ENCODE measurements at places on chromosomes 1 and 21. TPM values are rescaled to one million over a fixed set of nuclear protein-coding genes. Genes with fewer than 3 reads are reported as not detected.

DNA sequence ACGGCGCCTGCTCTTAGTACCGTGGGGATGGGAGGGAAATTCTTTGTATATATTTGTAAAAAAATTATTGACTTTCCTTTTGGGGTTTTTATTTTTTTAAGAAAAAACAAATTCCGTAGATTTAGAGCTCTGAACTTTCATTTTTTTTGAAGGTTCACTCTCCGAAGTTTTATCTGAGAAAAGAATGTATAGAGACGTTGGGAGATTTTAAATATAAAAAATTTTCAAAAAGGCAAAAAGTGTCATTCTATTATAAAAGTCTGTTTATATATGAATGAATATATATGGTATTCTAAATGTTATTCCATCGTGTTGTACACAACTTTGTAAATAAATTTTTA, 2.4 kb downstream of the FOXD3 start:
- DNase-seq: no peak

- no peak for DNase-seq
Observed at GRCh38 chr1:210339500-210339899, 10.8 kb downstream of the HHAT start.

DNA sequence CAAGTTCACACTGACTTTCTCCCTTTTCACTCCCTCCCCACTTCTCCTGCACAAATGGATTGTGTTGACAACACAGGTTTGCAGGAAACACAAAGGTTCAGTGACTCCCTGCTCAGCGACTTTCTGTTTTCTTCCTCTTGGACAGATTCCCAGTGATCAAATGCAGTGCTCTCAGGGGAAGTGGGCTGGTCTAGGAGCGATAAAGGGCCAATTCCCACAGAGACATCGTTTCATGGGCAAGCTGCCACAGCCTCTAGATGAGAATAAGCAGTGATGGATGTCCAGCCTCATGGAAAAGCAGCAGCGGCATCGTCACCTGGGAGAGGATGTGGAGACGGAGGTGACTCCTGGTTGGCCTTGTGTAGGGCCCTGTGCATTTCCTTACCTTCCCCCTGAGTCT, 30.6 kb downstream of the FYB2 start:
- DNase-seq: no peak

GRCh38 chr21:41068967-41069642, 98.9 kb upstream of the BACE2 start:
- DNase-seq: peak; percentile 90

- DNase-seq: no peak
Observed at GRCh38 chr1:8201331-8201861, 116.5 kb upstream of the SLC45A1 start.

DNA sequence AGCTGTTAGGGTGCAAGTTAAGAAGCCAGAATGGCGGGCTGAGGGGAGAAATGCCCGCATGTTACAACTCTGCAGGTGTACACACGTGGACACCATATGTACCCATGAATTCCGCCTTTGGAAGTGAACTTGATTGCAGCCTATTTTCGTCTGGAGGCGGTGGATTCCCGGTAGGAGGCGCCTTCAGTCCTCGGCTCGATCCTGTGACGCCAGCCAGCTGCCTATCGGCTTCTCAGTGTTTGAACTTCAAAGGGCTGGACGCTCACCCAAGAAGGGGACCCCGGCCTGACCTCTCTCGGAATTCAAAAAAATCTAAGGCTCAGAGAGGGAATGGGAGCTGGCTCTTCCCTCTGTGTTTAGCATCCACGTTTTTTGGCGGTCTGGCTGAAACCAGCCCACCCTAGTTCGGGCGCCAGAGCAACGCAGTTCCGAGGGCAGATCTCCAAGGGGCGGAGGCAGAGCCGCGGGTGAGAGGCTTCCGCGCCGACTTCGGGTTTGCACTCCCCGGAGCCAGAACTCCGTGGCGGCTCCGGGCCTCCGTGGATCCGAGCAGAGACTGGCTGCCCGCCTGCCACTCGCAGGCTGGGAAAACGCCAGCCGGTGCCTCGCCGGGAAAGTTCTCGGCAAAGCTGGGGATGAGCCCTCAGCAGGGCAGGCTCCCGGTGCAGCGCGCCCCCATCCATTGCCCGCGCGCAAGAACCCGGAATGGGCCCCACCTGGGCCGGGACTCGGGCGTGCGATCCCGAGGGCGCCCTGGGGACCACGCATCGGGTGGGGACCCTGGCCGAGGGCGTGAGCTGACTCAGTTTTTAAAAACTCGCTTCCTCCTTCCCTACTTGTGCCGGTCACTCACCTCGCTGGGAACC, 996 bp upstream of the TMEM51 start:
- DNase-seq: peak; percentile 63

- DNase-seq: no peak
Observed at GRCh38 chr1:78281580-78281979, 209.2 kb upstream of the PTGFR start.

GRCh38 chr1:111789142-111789541, 33.4 kb downstream of the DDX20 start:
- no peak for DNase-seq

- no peak for DNase-seq
Observed at GRCh38 chr1:231938711-231939110, 312.1 kb downstream of the DISC1 start.

GRCh38 chr1:228455715-228456114, 31.5 kb upstream of the RNF187 start:
- DNase-seq: no peak

DNA sequence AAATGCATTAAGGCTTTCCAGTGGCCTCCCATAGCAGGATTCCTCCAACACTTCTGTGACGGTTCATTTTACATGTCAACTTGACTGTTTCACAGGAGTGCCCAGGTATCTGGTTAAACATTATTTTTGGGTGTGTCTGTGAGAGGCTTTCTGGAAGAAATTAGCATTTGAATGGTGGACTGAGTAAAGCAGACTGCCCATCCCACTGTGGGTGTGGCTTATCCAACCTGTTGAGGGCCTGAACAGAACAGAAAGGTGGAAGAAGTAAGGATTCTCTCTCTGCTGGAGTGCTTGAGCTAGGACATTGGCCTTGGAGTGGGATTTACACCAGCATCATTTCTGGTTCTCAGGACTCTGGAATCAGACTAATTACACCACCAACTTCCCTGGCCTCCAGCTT, 85.6 kb downstream of the RGS7 start:
- no peak for DNase-seq

DNA sequence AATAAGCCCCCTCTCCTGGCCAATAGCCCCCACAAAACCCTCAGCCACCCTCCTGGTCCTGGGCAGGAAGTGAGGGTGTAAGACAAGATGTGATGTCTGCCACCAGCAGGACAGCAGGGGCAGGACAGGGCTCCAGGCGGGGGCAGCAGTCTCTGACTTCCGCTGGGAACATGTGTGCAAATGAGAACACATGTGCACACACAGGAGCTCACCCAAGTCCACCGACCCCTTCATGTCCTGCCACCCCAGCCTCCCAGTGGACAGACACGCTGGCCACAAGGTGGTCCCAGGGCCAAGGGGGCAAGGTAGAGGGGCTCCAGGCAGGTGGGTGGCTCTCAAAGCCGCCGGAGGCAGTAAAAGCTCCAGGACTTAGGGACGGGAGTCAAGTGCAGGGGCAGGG, 60.1 kb downstream of the KCNAB2 start:
- DNase-seq: no peak

GRCh38 chr1:213723187-213723586, 264.6 kb upstream of the PROX1 start:
- no peak for DNase-seq

- DNase-seq: no peak
Observed at GRCh38 chr1:232844791-232845190, 39.6 kb downstream of the MAP10 start.

GRCh38 chr1:228999446-229000170, 264.3 kb downstream of the RHOU start:
- DNase-seq: no peak

RAB42 gene
- total RNA-seq: 2.1 TPM

TMEM200B gene
- total RNA-seq: 13.3 TPM

UMODL1 gene
- not detected for total RNA-seq

TNFRSF18 gene
- not detected for total RNA-seq

GNG12 gene
- total RNA-seq: 8.9 TPM

PCP4L1 gene
- 1.1 TPM for total RNA-seq

OPTC gene
- total RNA-seq: not detected

LEMD1 gene
- 15.2 TPM for total RNA-seq
